Fibroblast of skin of left biceps (primary cell): ENCODE measurements at places on chromosomes 12 and 14.

- DNase-seq: no peak
Measured at GRCh38 chr14:87767567-87767901, 225.4 kb downstream of the GALC start.

GRCh38 chr14:71721791-71722190, 210.4 kb upstream of the RGS6 start:
- no peak for DNase-seq

DNA sequence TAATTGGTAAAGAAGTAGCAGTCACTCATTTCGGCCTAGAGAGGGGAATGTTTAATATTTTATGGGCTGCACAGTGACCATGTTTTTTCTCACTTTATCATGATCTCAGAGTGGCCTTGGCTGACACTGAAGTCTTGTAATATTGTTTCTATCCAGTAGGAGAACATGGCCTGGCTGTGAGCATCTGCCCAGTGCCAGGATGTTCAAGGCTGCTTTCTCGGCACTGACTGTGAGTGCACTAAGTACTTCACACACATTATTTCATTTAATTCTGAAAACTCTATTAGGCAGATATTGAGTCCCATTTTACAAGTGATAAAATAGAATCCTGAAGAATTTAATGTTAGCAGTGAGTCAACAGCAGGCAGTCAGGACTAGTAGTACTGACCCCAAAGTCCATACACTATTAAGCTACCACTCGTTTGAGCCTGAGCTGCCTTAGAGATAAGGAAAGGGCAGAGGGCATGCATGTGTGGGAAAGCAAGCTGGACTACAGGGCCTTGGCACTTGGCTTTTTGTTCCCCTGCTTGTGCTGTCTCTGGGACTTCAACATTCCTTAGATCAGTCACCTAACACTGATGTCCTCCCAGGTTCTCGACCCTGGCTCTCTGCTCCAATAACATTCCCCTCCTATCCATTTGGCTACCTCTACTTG, 42.2 kb upstream of the APPL2 start:
- DNase-seq: no peak

DNA sequence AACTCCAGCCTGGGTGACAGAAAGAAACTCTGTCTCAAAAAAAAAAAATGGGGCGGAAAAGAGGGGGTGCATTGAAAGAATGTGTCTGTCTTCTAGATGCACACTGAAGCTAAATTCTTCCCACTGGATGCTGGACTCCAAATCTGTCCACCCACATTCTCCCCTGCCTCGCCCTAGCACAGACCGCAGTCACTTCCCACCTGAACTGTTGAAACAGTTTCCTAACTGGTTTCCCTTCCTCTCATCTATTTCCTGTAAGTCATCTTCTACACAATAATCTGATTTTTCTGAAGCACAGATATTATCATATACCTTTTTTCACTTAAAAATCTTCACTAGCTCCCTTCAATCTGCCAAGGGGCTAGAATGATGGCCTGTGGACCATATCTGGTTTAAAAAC, 1.5 kb upstream of the HCAR1 start:
- DNase-seq: no peak

GRCh38 chr12:3170423-3171194, 93.4 kb downstream of the TSPAN9 start:
- DNase-seq: peak; percentile 53

DNA sequence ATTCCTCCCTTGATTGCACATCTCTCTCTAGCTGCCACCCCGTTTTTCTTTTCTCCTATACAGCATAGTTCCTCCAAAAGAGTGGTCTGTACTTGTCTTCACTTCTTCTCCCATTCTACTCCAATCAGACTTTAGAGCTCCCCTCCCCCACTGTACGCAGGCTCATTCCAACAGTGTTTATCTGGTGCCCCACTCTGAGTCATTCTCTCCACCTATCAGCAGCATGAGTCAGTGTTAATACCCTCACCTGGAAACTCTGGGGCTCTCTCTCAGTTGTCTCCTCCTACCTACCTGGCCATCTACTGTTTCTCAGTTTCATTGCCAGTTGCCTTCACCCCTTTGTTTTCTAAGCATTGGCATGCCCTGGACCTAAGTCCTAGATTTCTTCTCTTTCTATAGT, 175.1 kb upstream of the ARHGAP5 start:
- no peak for DNase-seq

DNA sequence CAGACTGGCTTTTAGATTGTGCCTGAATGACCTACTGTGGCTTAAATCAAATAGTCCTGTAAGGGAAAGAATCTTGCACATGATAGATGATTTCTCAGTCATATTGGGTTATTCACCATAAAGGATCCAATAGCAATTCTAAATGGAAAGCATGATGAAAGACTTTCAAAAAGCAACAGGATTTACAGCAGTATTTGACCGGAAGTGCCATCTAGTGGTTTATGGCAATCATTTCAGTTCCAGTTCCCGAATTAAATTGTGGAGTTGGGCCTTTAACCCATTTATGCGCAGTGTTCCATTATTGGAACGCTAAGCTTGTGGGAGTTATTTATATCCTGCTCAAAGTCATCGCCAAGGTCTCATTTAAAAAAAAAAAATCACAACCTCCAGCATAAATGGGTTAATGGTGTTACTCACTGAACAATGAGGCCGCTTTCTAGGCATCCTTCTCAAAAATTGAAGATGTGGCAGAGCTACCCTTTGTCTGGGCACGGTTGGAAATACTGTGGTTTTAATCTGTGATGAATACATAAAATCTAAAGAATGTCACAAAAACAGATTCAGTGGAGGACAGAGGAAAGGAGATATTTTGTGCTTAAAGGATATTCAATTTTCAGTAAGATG, 60.8 kb upstream of the REP15 start:
- DNase-seq: no peak

DNA sequence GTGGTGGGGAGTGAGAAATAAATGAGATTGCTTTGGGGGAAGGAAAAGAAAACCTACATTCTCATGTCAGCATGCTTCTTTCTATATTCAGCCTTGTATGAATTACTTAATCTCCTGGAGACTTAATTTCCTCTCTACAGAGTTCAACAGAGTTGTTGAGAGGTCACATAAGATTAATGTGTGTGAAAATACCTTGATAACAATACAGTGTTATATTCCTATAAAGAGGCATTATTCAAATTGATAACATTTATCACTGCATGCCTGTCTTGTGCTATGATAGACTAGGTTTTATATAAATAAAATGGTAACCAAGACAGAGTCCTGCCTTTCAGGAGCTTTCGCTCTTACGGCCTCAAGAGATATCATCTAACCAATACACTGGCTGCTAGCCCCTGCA, 9.6 kb downstream of the FLRT2 start:
- no peak for DNase-seq

DNA sequence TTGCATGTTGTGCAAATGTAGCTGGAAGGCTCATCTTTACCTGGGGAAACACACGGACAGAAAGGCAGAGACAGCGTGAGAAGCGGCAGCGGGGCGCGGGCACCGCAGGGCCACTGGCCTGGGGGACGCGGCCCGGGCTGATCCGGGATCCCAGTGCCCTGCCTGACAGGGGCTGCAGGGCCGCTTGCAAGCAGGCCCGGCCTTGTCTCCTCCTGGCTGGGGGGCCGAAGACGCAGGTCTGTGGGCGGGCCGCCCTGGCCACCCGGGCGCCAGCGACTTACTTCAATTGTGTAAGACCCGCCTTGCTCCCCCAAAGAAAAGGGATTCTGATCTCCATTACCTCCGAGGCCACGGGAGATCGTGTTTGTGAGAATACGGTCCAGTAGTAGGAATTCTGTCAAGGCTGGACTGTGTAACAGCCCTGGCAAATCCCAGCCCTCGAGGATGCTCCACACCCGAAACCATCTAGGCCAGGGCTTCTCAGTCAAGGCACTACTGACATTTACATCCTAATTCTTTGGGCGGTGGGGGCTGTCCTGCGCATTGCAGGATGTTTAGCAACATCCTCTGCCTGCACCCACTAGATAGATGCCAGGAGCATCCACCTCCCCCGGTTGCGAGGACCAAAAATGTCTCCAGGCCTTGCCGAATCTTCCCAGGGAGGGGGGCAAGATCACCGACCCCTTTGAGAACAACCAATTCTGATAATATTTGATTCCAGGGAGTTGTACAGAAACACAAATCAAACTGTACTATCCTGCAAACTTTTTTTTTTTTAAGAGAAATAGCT, 95.6 kb downstream of the BCL11B start:
- DNase-seq: no peak

DNA sequence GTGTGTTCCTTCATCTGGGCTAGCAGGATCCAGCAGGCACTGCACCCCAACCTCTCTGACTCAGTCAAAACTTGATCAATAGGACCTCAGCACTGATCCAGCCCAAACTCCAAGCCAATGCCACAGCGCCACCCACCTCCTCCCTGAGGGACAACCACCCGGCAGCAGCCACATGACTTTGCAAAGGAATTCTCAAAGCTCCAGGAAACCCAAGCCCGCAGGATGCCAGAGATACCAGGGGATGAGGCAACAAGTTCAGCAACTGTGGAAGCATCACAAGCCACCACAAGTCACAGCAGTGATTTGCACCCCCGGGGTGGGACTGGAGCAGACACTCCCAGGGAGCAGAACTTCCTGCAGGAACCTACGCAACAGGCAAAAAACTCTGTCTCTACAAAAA, 37.3 kb downstream of the ACTN1 start:
- peak; percentile 57 for DNase-seq

GRCh38 chr12:12926571-12927071, 25.3 kb downstream of the GPRC5D start:
- DNase-seq: no peak

DNA sequence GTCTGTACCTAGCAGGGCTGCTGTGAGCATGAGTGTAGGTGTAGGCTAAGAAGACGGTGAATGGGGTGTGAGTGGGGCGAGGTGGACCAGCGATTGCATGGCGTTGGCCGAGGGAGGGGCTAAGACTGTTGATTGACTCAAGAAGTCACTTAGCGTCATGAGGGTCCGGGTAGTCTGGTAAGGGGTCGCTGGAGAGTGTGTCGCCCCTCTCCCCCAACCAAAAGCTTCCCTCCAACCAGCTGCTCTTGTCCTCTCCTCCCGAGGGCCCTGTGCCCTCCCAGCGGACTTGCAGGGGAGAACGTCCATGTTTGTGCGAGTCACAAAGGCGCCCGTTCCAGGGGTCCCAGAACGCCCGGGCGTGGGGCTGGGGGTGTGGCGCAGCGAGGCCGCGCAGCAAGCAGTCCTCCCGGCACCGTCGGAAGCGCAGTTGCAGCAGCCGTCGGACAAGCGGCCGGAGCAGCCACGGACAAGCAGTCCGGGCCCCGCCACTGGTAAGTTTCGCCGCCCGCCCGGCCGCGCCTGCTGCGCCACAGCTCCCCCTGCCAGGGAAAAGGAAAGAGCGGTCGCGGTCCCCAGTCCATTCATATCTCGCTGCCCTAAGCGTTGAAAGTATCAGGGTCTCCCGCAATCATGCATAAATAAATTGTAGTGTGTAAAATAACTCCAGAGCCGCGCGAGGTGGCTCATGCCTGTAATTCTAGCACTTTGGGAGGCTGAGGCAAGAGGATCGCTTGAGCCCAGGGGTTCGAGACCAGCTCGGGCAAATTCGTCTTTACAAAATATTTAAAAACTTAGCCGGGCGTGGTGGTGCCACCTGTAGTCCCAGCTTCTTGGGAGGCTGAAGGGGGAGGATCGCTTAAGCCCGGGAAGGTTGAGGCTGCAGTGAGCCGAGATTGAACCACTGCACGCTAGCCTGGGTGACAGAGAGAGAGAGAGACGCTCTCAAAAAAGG, at the start of gene CCDC63:
CCDC63 (plus strand) TSS at position 373 of the 952 bp plus-strand sequence. CDS start 5,968 bp downstream, outside the sequence.
- DNase-seq: no peak

- no peak for DNase-seq
Measured at GRCh38 chr12:100799770-100800169, 5.2 kb downstream of the ANO4 start.

DNA sequence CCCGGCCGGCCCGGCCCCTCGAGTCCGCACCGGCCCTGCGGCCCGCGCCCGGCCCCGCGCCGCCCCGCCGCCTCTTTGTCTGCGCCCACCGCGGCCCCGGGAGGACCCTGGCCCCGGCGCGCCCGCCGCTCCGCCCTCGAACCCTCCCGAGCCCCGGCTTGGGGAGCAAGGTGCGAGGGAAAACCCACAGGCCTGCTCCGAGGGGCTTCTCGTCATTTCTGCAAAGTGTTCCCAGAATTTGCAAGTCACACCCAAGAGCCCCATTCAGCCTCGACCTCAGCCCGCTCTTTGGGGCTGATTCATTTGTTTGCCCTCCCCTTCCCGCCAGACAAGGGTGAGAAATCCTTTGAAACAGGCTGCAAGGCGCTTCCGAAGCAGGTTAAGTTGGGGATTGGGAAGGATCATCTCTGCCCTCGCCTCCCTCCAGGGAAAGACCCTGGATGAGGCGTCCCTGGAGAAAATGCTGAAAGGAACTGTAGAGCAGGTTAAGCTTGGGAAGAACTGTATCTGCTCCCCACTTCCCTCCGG, 325 bp upstream of the CLIP1 start:
- no peak for DNase-seq

GRCh38 chr14:96525452-96525851, 23.3 kb downstream of the PAPOLA start:
- no peak for DNase-seq

DNA sequence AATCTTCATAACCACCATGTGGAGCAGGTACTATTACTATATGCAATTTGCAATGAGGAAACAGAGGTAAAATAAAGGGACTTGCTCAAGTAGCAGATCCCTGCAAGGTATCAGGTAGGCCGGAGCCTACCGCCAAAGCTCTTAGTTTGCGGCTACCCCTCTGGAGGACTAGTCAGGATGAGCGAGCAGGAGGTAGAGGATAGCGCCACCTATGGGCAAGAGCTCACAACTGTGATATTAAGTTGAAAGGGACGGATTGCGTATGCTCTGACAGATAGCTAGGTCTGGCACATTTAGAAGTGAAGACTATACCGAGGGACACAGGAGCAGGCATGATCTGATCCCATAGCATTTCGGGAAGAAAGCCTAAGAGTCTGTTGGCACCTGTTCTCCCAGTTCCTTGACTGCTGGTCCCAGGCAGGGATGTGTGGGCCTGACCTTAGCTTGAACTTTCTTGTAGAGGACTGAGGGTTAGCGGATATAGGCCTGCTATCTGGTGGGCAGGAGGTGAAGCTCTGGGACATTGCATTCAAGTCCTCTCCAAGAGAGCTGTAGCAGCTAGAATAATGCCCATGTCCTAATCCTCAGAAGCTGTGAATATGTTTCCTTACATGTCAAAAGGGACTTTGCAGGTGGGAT, 48.0 kb downstream of the SLC17A8 start:
- peak; percentile 6 for DNase-seq

DNA sequence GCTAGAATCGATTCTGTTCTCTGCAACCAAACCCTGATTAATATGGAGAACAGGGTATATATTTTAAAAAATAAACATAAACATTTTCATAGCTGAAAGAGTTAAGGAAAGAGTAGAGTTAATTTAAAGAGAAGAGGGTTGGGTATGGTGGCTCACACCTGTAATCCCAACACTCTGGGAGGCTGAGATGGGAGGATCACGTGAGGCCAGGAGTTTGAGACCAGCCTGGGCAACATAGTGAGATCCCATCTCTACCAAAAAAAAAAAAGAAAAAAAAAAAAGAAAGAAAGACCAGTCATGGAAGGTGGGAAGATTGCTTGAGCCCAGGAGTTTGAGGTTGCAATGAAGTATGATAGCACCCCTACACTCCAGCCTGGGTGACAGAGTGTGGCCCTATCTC, 25.5 kb downstream of the GTSF1 start:
- DNase-seq: no peak

GRCh38 chr12:8871068-8871467, 43.2 kb upstream of the PHC1 start:
- no peak for DNase-seq

- DNase-seq: no peak
Measured at GRCh38 chr12:93645702-93646101, 31.5 kb upstream of the CRADD start.
